IMR-90 (cell line): ENCODE measurements at places on chromosomes 2 and 18. TPM values are rescaled to one million over a fixed set of nuclear protein-coding genes. Genes with fewer than 3 reads are reported as not detected.

DNA sequence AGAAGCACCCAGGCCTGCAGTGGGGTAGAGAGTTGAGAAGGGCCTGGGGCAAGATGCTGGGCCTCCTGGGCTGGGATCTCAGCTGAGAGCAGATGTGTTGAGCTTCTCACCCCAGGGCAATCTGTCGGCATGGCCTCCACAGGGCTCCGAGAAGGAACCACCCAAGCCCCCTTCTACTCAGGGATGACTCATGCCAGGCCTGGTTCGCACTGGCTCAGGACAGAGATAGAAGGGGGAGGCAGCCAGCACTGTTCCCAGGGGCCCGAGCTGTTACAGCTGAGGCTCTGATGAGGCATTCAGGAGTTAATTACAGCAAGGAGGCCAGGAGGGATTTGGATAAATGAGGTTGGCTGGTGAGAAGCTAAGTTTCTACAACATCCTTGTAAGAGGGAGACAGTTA is 62.5 kb downstream of the CENPO start:
- H3K36me3 ChIP-seq, result no peaks in the 10 kb centered on the region; the same call in 1 of the 2 replicates
- no peak overlapping the region for H3K27ac ChIP-seq
- no peaks in the 10 kb centered on the region for H3K27me3 ChIP-seq
- peaks cover 28% of the 10 kb centered on the region for H3K4me1 ChIP-seq

- no peaks in the 10 kb centered on the region for H3K4me1 ChIP-seq
- DNase-seq, result no peak
- peaks cover 4% of the 10 kb centered on the region for H3K27me3 ChIP-seq
- H3K27ac ChIP-seq, result no peak overlapping the region
Observed at GRCh38 chr2:60847854-60848253, 33.5 kb upstream of the REL start.

- no peak overlapping the region for H3K4me3 ChIP-seq
- DNase-seq, result no peak
- no peak overlapping the region for H3K27ac ChIP-seq
- no peaks in the 10 kb centered on the region for H3K27me3 ChIP-seq
- H3K36me3 ChIP-seq, result peaks cover 10% of the 10 kb centered on the region
Observed at GRCh38 chr2:112486895-112487294, 4.9 kb downstream of the TTL start.

Gene RIT2
- total RNA-seq, result not detected in 2 replicates

Gene LOXHD1
- total RNA-seq, result not detected in 2 replicates

Gene LRRTM1
- total RNA-seq, result not detected in 2 replicates

DNA sequence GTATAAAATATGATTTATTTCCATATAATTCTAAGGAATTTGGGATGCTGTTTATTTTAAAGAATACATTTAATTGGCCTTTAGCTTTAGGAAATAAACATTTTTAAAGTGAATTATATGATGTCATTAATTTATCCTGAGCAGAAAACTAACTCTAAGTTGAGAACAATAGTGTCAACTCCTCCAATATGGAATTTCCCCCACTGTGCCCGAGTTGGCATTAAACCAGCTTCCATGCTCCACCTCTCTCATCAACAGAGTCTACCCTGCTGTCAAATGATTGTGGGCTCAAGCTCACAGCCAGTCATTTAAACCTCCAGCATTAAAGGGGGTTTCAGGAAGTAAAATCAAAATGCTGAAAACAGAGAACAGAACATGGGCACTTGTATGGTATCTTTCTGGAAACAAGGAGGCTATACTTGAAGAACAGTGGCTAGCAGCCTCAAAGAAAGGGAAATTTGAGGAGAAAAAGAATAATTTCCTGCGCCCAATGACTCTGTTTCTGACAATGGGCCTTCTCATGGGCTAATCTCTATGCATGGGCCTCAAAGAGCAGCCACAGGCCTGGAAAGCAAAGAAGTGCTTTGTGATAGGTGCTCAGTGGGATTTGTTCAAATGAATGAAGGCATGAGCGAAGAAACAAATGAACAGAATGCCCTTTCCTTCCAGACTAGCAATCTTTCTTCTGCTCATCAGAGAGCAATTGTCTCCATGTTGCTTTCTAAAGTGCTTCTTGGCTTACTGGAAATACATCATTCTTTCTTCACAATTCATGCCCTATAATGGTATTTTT is 252.8 kb downstream of the MTX2 start:
- no peak overlapping the region for H3K27ac ChIP-seq
- no peak for DNase-seq
- H3K4me1 ChIP-seq, result no peaks in the 10 kb centered on the region
- no peaks in the 10 kb centered on the region for H3K36me3 ChIP-seq
- peaks cover 2% of the 10 kb centered on the region; the same call in 1 of the 2 replicates for H3K27me3 ChIP-seq

DNA sequence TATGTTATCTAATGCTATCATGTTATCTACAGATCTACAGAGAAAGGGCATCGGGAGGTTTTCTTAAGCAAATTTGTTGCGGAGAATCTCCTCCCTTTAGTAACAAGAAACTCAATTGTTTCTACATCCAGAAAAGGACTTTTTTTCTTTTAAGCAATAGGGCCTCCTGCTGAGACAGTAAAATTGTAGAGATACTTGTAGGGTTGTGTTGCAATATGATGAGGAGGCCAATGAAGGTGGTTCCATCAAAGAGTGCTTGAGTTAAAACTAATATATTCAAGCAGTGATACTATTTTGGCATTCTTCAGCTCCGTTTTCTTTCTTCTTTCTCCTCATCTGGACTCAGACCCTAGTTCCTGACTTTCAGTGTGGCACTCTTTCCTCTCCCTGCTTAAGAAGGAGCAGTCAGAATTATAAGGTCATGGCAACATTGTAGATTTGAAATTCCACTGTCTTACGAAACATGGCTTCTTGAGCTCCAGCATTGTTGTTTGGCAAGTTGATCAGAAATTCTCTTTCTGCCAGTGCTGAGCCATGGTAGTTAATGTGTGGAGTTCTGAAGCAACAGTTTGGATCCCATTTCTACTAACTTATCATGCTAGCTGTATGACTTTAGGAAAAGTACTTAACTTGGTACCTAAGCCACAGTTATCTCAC is 202.0 kb upstream of the SLC14A2 start:
- no peak overlapping the region for H3K4me3 ChIP-seq
- no peak for DNase-seq
- no peak overlapping the region for H3K27ac ChIP-seq
- peaks cover 2% of the 10 kb centered on the region; the same call in 1 of the 2 replicates for H3K27me3 ChIP-seq

DNA sequence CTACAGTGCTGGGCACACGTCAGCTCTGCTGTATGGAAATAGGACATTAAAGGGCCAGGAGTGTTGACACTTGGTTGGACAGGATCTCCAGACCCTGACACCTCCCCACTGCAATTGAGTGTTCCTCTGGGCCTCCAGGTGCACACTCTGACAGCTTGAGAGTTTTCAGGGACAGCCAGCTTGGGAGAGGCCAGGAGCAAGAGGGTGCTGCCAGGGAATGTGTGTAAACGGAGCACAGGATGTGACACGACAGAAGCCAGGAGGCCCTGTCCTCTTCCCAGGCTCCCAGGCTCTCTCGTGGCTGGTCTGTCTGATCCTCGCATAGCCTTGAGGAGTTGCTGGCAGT is 318.1 kb upstream of the HS6ST1 start:
- no peak for DNase-seq
- H3K27ac ChIP-seq, result no peak overlapping the region
- H3K4me1 ChIP-seq, result no peaks in the 10 kb centered on the region; the same call in 1 of the 2 replicates
- H3K36me3 ChIP-seq, result no peaks in the 10 kb centered on the region
- H3K27me3 ChIP-seq, result no peaks in the 10 kb centered on the region

DNA sequence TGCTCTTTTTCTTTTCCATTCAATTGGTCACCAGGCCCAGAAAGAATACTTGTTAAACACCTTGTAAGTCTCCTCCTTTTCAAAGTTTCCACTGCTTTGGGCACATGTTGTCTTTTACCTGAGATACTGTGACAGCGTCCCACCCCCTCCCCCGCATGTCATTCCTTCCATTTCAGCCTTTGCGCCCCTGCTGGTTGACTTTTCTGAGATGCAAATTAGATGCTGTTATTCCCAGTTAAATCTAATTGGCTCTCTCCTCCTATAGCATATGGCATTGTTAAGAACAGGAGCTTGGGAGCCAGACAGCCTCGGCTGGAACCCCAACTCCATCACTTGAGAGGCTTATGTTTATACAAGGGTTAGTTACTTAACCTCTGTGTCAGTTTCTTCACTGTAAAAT is 80.3 kb upstream of the GAREM1 start:
- no peak for DNase-seq
- H3K4me3 ChIP-seq, result no peak overlapping the region
- no peaks in the 10 kb centered on the region for H3K4me1 ChIP-seq
- no peak overlapping the region for H3K27ac ChIP-seq
- H3K27me3 ChIP-seq, result no peaks in the 10 kb centered on the region
- H3K36me3 ChIP-seq, result no peaks in the 10 kb centered on the region

DNA sequence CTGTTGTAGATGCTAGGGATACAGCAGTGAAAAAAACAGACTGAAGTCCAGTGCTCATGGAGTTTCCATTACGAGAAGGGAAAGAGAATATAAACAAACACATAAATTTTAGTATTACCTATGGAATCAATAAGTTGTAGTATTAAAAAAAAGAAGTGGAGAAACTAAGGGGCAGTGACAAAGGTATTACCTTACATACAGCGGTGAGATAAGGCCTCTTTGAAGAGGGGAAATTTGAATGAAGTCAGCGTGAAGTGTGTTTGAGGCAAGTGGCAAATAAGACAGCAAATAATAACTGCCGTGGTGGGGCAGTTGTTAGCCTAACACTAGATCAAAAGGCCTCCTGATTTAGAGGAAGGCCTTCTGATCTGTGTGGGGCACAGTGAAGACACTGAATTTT is 57.9 kb downstream of the TLK1 start:
- H3K27ac ChIP-seq, result no peak overlapping the region
- no peaks in the 10 kb centered on the region for H3K27me3 ChIP-seq
- H3K4me1 ChIP-seq, result no peaks in the 10 kb centered on the region; the same call in none of the 2 replicates

DNA sequence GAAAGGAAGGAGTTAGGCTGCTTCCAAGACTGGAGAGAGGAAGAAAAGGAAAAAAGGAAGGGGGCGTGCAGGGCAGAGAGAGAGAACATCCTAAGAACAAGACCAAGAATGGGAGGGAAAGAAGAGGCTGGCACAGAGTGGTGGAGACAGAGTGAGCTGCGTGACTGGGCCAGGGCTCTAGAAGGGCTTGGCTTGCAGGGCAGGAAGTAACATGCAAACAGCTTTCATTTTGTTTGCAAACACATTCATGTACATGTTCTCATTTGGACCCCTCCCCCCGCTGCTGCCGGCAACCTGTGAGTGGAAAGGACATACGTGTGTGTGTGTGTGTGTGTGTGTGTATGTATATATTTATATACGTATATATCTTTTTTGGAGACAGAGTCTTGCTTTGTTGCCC is 46.8 kb upstream of the DNMT3A start:
- H3K27me3 ChIP-seq, result no peaks in the 10 kb centered on the region
- H3K27ac ChIP-seq, result no peak overlapping the region
- DNase-seq, result no peak
- no peaks in the 10 kb centered on the region for H3K36me3 ChIP-seq
- no peak overlapping the region for H3K4me3 ChIP-seq

Gene DRC1
- total RNA-seq, result under 0.01 and 0.18 TPM in 2 replicates

DNA sequence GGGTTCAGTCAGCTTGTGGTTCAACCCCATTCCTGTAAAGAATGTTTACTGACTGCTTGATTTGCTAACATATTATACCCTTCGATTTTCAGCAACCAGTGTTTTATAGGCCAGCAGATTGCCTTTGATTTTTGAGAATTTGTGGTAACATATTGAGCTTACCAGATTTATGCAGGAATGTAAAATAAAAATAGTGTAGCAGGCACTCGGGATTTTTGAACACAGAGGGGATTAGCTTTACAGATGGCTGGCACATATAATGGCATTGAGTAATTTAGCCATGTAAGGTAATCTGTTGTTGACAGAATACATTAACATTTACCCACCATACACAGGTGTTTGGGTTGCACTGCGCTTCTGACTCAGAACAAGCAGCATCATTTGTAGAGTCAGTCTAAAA is 354.0 kb downstream of the LRRTM1 start:
- H3K36me3 ChIP-seq, result no peaks in the 10 kb centered on the region
- no peaks in the 10 kb centered on the region for H3K27me3 ChIP-seq
- no peak overlapping the region for H3K4me3 ChIP-seq
- H3K4me1 ChIP-seq, result peaks cover 10% of the 10 kb centered on the region
- no peak for DNase-seq
- no peak overlapping the region for H3K27ac ChIP-seq

- no peaks in the 10 kb centered on the region for H3K36me3 ChIP-seq
- no peak overlapping the region for H3K4me3 ChIP-seq
Observed at GRCh38 chr2:6973895-6974545, 56.8 kb downstream of the RNF144A start.

DNA sequence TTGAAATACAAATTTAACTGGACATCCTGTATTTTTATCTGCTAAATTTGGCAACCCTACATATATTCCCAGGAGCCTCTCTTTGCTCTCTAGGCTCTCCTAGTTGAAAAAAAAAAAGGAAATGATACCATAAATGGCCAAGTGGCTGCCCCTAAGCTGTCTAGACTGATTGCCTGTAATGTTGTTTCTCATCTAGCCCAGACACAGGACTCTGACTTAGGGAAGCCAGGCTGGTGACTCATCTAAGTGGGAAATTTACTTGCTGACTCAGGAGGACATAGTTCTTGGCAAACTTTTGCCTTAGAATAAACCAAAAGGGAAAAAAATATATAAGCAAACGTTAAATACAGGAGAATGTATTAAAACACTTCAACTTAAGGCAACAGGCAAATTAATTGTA is 14.6 kb upstream of the ITGAV start:
- H3K4me1 ChIP-seq, result peaks cover 5% of the 10 kb centered on the region; the same call in 1 of the 2 replicates
- no peaks in the 10 kb centered on the region for H3K36me3 ChIP-seq
- no peaks in the 10 kb centered on the region for H3K27me3 ChIP-seq
- H3K4me3 ChIP-seq, result no peak overlapping the region
- H3K27ac ChIP-seq, result no peak overlapping the region

Gene SAG
- total RNA-seq, result not detected in 2 replicates

DNA sequence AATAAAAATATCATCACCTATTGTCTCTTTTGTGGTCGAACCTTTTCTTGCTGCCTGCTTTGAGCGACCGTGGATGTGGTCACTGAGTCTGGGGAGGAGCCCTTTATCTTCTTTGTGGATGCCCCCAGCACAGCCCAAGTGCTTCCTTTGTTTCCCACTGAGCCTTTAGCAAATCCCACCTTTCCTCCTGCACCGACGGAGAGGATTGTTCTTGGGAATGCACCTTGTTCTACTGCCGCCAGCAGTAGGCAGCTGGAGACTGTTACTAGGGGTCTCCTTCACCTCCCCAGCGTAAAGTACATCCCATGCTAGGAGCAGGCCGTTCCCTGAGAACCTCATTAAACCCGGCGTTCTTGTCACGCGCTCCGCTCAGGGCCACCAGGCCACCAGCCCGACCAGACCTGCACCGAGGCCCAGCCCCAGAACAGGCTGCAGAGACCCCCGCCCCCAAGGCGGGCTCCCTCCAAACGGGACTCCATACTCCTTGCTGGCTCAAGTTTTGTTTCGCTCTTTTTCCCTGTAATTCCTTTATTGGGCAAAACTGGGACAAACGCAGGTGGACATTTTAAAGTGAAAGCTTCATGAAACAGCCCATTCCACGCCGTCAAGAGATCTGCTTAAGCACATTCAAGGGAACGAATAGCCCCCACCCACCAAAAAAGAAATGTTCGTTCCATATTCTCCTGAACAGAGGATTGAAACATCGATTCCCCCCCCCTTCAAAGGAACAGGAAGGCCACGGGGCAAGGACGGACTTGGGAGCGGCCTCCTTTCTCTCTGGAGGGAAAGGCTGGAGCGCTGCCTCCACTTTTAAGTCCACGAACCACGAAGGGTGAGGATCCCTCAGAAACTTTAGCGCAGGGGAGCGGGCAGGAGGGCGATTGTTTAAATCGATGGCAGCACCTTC is 1.1 kb upstream of the MAT2A start:
- DNase-seq, result no peak
- peaks cover 8% of the 10 kb centered on the region for H3K4me1 ChIP-seq
- H3K36me3 ChIP-seq, result peaks cover 16% of the 10 kb centered on the region
- H3K27ac ChIP-seq, result peak overlapping the region; percentile 91
- H3K4me3 ChIP-seq, result peak overlapping the region; percentile 78

Gene CHRND
- not detected in 2 replicates for total RNA-seq
